ENCODE measurements at places on chromosomes 5 and 9.

- DNase-seq = no peak
Observed at GRCh38 chr5:130992621-130993020, 172.4 kb downstream of the HINT1 start.

- DNase-seq = no peak
Observed at GRCh38 chr5:80777347-80778287, 122.8 kb upstream of the DHFR start.

GRCh38 chr5:172579403-172579990, 61.6 kb upstream of the NEURL1B start:
- no peak for DNase-seq

DNA sequence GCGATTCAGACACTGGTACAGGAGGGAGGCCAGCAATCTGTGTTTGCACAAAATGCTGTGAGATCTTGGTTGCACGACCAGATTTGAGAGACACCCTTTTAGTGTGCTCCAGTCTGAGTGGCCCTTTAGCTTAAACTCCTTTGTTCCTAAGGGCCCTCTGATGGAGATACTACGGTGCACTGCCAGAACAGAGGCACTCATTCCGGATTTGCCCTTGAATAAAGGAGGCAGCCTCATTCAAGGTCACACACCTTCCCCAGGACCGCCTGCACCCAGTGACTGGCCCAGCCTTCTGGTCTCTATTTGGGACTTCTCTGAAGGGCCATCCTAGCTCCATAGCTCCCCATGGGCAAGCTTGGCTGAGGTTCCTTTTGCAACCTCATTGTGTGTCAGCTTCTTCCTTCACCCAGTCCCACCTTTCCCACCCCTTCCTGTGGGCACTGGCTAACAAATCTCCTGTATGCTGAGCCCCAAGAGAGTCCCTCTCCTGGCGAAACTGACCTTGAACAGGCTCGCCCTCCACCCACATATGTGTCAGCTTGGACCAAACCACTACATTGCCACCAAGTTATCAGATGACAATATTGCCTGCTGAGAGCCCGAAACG, 191.7 kb downstream of the GABBR2 start:
- no peak for DNase-seq

DNA sequence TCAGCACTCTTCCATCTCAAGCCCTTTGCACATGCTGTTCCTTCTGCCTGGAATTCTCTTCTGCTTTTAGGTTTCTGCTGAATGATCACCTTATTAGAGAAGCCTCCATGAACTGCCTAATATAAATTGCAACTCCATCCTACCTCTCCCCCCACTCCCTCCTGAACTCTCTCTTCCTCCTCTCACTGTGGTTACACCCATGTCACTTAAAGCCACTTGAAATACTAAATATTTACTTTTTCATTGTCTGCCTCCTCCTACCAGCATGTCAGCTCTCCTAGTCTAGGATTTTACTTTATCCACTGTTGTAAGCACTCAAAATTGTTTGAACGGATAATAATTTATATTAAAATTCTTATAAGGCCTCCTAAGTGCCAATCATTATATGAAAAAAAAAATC, 43.8 kb downstream of the ACTL7B start:
- no peak for DNase-seq

GRCh38 chr9:122221183-122221811, 7.5 kb downstream of the LHX6 start:
- DNase-seq = no peak

GRCh38 chr5:149790276-149790675, 60.2 kb downstream of the PPARGC1B start:
- no peak for DNase-seq

- DNase-seq = no peak
Observed at GRCh38 chr5:83467371-83468035, 4.0 kb upstream of the VCAN start.

GRCh38 chr9:82146677-82147076, 158.1 kb downstream of the SPATA31D1 start:
- DNase-seq = no peak

DNA sequence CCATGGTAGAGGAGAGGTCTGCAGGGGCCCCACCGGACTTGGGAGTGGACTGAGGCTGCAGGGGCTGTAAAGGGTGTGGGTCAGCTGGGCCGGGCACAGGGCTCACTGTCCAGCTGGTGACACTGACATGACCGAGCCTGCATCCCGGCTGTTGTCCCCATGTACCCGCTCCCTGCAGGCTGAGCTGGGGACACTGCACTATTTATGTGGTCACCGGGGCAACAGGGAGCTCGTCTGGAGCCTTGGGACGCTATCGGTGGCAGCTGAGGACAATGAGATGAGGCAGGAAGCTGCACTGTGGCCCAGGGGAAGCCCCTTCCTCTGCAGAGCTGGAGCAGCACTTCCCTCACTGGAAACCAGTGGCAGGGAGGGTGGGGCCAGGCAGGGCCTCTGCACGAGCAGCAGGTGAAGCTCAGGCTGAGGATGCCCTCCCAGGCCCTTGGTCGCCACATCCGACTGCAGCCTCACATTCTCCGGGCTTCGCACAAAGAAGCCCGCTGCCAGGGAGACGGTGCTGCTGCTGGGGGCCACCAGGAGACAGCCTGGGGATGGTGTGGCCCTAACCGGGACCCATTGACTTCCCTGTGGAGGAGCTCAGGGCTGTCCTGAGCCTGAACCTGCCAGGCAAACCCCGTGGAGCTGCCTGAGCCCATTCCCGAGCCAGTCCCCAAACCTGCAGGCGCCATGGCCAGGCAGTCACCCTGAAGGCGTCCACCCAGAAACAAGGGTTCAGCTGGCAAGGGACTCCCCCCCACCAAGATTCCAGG, 26.4 kb downstream of the ZDHHC11B start:
- DNase-seq = no peak

GRCh38 chr9:34985311-34985899, 4.1 kb upstream of the DNAJB5 start:
- DNase-seq = peak; percentile 47

- DNase-seq = peak; percentile 54
Observed at GRCh38 chr5:1724822-1725602, 74.6 kb downstream of the MRPL36 start.

DNA sequence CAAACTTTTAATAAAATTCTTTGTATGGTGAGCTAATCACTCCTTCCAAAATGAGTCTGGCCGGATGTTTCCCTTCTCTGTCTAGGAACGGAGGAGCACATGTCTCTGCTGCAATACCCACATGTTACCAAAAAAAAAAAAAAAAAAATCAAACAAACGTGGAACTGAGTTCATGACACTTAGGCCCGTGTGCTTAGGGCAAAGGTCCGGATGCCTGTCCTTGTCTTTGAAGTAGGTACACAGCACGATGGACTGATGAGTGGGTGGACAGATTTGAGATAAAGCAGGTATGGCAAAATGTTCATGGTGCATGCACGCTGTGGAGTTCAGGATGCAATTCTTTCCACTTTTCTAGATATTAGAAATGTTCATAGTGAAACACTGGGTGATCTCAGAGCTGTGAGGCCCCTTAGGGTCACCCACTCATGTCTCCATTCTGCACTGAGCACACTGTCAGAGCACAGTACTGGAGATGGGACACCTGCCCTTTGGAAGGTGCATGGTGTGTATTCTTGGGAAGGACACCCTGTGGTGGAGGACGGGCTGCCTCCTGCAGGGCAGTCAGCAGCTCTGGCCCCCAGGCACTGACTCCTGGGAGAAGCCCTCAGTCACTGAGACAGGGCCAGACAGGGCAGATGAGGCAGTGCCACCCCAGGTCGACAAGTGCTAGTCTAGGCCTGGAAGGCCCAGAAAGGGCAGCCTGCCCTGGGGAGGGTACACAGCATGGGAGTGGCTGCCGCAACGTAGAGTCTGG, 43.6 kb downstream of the GADD45G start:
- DNase-seq = no peak

DNA sequence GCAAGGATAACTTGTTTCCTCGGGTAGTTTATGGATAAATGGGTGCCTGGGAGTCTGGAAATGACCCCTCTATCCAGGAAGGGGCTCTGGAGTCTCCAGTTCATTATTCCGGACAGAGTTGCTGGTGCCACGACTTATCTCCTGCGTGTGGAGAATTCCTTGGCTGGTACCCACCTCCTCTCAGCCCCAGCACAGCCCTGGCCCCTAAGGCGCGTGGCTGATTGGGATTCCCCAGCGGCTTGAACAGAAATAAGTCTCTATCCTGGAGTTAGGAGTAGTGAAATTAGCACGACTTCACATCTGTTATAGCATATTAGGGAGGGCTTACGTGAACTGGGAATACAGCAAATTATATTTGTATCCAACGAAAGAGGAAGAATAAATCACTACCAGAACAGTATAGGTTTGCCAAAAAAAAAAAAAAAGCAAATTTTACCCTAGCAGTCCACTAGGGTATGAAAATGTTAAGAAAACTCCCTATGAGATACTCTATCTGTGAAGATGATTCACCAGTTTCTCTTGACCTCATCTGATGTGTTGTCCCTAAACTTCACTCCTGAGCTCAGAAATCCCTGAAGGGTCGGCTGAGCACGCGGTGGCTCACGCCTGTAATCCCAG, 172.5 kb upstream of the OTULINL start:
- no peak for DNase-seq

GRCh38 chr5:140240987-140241706, 61.8 kb downstream of the PFDN1 start:
- peak; percentile 91 for DNase-seq

DNA sequence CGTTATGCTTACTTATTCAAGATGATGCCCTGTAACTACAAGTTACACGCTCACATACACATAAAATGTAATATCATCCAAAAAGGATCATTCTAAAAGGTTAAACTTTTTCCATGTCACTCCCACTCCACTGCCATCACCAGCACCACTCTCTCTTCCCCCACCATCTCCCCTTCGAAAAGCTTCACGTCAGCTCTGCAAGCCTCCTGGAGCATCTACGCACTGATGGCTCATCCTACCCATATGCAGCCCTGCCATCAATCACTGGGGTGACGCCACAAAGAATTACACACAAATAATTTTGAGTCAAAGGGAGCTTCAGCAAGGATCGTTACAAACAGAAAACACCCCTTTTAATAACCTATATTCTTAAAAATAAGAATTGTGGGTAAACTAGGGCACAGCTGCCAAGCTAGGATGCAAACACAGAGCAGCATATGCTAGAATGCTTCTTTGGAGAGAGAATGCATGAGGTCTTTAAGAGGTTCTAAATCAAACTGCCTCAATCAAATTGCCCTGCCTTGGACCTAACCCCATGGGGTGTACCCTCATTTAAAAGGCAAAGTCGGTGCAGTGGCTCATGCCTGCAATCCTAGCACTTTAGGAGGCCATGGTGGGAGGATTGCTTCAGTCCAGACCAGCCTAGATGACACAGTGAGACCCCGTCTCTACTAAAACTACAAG, 56.1 kb downstream of the SHB start:
- no peak for DNase-seq

GRCh38 chr9:36880075-36880474, 154.0 kb downstream of the PAX5 start:
- no peak for DNase-seq

- DNase-seq = no peak
Observed at GRCh38 chr9:89022001-89022759, 30.9 kb downstream of the S1PR3 start.

GRCh38 chr5:178334861-178335260, 102.3 kb upstream of the PHYKPL start:
- no peak for DNase-seq

DNA sequence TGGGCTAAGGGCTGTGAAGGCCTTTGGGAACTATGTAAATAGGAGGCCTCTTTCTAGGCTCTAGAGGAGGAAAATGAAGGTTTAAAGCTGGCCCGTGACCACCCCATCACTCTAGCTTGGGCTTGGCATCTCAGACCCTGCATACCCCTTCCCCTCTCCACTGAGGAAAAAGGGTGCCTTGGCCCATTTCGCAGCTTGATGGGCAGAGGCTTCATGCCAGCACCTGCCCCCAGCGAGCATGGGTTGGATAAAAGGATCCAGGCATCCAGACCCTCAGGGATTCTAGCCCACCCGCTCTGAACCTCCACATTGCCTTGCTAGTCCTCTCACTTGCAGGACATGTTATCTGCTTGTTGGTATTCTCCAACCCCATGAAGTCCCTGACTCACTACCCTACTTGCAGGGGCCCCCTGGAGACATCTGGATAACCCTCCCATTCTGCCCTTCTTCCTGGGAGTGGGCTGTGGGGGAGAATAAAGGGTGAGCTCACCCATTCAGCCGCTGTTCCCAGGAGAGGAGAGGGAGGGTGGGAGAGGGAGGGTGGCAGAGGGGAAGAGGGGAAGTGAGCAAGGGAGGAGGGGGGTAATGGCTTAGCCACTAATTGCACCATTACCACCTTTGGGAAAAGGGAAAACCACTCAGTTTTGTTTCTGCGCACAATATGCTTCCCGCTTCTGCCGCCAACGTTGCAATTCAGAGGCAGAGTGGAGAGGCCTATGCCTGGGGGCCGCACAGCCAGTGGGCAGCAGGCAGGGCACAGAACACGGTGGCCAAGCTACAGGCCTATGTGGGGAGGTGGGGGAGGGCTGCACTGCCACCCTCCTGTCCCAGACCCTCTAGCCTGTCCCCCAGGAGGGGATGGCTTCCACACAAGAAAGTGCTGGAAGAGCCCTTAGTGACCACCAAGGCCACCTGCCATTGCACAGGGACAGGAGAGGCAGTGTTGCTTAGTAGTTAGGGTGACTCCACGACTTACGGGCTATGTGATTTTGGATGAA, 2.1 kb upstream of the CAMK2A start:
- DNase-seq = no peak

DNA sequence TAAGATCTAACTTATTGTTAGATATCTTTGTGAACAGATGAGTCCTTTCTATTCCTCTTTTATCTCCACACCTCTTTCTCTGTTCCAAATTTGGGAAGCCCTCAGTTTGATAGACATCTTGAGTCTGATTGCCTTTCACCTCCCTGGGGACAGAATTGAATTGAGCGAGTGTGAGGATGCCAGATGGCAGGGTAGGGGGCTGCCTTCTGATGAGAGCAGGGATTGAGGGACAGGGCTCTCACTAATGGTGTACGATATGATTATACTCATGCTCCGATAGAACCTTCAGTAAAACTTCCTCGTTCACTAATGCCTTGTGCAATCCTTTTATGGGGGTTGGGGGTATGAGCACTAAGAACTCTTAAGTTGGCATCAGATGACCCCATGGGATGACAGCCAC, 172.1 kb upstream of the DAP start:
- DNase-seq = no peak

DNA sequence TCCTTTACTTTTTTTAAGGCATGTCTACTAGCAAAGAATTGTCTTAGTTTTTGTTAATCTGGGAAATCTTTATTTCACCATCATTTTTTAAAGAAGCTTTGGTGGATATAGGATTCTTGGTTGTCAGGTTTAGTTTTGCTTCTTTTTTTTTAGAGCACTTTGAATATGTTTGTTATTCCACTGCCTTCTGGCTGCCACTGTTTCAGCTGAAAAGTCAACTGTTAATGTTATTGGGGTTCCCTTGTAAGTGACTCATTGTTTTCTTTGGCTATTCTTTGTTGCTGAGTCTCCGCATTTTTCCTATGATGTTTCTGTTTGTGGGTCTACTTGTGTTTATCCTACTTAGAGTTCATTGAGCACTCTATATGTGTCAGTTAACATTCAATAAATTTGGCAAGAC, 44.4 kb downstream of the PHAX start:
- no peak for DNase-seq

GRCh38 chr5:113446358-113446927, 11.7 kb upstream of the TSSK1B start:
- DNase-seq = no peak

All from hepatic stellate cell (primary cell).